SJSA1 (cell line): ENCODE measurements at places on chromosomes 11 and 22. TPM values are rescaled to one million over a fixed set of nuclear protein-coding genes. Genes with fewer than 3 reads are reported as not detected.

DNA sequence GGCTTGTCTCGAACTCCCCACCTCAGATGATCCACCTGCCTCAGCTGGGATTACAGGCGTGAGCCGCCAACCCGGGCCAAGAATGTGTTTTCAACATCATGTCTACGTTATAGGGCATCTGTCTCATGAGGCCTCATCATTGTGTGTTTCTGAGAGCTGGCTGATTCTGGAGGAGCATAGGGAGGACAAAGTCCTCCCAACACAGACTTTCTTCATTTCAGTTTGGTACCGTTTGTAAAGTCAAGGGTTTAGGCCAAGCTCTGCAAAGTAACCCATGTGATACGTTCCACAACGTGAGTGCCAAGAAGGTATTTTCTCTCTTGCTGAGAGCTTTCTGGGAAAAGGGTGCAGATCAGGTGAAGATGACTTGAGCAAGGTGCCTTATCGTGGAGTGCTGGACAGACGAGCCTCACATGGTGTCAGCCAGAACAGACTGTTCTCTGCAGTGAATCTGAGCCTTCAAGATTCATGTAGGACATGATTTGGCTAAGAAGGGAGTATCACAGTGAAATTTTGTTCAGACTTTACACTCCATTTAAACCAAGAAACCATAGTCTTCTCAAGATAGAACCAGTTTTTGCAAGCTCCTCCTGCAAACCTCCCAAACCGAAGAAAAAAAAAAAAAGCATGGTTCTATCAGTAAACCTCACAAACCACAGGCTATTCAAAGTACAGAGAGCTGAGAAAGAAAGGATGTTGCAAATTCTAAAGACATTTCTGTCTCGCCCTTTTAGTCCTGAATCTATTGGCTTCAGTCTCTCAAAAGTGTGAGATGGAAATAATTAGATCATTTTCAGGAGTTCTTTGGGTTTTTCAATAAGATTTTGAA lies 71.7 kb downstream of the DBX1 start:
- DNase-seq: no peak

DNA sequence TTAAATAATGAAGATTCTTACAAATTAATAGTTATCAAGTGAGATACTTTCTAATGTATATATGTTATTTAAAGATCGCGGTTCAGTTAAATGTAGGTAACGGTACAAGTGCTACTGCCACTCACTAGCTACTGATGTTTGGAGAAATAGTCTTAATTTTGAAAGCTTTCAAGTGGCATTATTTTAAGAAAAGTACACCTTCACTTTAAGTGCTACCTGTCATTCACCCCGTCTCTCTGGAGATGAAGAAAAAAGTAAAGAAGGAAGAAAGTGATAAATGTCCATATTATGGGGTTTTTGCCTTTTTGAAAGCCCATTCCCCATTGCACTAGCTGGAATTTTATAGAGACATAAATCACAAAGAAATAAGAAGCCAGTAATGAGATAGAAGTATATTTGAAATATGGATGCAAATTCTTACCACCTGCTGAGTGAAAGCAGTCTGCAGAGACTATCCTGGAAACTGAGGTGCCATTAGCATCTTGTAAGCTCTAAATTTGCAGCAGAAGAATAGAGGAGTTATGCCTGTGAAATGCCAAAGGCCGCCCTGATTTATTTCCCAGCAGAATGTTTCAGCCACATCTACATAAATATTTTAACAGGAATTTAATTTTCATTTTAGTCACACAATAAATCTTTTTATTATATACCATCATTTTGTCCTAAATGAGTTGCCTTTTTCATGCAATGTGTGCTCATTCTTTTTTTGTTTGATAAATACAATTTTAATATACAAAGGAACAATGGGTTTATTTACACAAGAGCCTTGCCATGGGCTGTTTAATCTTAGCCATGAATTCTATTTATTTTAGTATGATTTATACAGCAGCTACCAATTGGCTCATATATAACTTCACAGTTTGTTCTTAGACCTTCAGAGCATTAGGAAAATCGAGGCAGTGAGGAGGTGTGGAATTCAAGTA lies 489.9 kb upstream of the RAG2 start:
- DNase-seq: no peak

DNA sequence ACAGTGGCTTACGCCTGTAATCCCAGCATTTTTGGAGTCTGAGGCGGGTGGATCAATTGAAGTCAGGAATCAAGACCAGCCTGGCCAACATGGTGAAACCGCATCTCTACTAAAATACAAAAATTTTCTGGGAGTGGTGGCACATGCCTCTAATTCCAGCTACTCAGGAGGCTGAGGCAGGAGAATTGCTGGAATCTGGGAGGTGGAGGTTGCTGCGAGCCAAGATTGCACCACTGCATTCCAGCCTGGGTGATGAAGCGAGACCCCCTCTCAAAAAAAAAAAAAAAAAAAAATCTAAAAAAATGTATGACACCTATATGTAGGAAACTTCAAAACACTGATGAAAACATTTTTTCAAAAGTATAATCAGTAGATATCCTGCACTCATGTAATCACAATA lies 242.7 kb upstream of the CHORDC1 start:
- DNase-seq: no peak

- DNase-seq: no peak
Measured at GRCh38 chr11:60891103-60891741, 15.2 kb downstream of the PRPF19 start.

Gene ACR
- not detected in 2 replicates for total RNA-seq

Gene WNT11
- total RNA-seq: not detected in 2 replicates
